Smooth muscle cell of the umbilical artery (primary cell): ENCODE measurements at places on chromosomes 13 and 19. TPM values are rescaled to one million over a fixed set of nuclear protein-coding genes. Genes with fewer than 3 reads are reported as not detected.

Gene TLE2
- total RNA-seq = 0.88 and 0.89 TPM in 2 replicates

Gene KIR2DL3
- not detected in 2 replicates for total RNA-seq

Gene MBD3L2
- not detected in 2 replicates for total RNA-seq

Gene LRRC25
- not detected in 2 replicates for total RNA-seq

Gene ZNF726
- 1.2 and 2.1 TPM in 2 replicates for total RNA-seq

Gene PSG3
- not detected in 2 replicates for total RNA-seq

Gene CCDC169
- total RNA-seq = 5.6 and 5.9 TPM in 2 replicates

Gene KLF12
- 7.7 and 15.0 TPM in 2 replicates for total RNA-seq

Gene GSX1
- not detected in 2 replicates for total RNA-seq

Gene CD79A
- total RNA-seq = under 0.01 and 0.09 TPM in 2 replicates

Gene NOTCH3
- total RNA-seq = 31.2 and 57.9 TPM in 2 replicates

Gene SLC6A16
- total RNA-seq = under 0.01 and 0.14 TPM in 2 replicates

Gene PSG6
- not detected in 2 replicates for total RNA-seq

Gene KRTDAP
- total RNA-seq = not detected in 2 replicates

Gene PINLYP
- total RNA-seq = 0.30 and 0.69 TPM in 2 replicates

Gene ACTMAP
- 0.59 and 1.9 TPM in 2 replicates for total RNA-seq

Gene VASP
- total RNA-seq = 49.6 and 82.0 TPM in 2 replicates

Gene ZNF578
- total RNA-seq = 5.9 and 9.5 TPM in 2 replicates

Gene IRGC
- not detected in 2 replicates for total RNA-seq

Gene OR7D2
- total RNA-seq = under 0.01 TPM in 1 of 2 replicates, not detected in the other

Gene CGB2
- total RNA-seq = not detected in 2 replicates

Gene NCLN
- total RNA-seq = 65.6 and 85.4 TPM in 2 replicates

Gene OSCAR
- total RNA-seq = 0.78 TPM in 1 of 2 replicates, not detected in the other

Gene CSNK1A1L
- not detected in 2 replicates for total RNA-seq

Gene DCT
- 0.09 TPM in 1 of 2 replicates, not detected in the other for total RNA-seq

Gene ZNF846
- total RNA-seq = 12.5 and 13.7 TPM in 2 replicates

Gene FUT1
- total RNA-seq = 0.28 and 0.30 TPM in 2 replicates

Gene NKPD1
- total RNA-seq = under 0.01 and 0.51 TPM in 2 replicates

Gene LILRB2
- not detected in 2 replicates for total RNA-seq

Gene CEACAM4
- not detected in 2 replicates for total RNA-seq

Gene PROZ
- not detected in 2 replicates for total RNA-seq

Gene CASP14
- total RNA-seq = not detected in 2 replicates

Gene FAM32A
- 86.4 and 87.3 TPM in 2 replicates for total RNA-seq

Gene NLRP5
- total RNA-seq = not detected in 2 replicates

Gene TPM4
- total RNA-seq = 896 and 1,573 TPM in 2 replicates

Gene GADD45B
- 15.6 and 44.2 TPM in 2 replicates for total RNA-seq

Gene C1QTNF9B
- total RNA-seq = not detected in 2 replicates

Gene LGALS14
- not detected in 2 replicates for total RNA-seq

Gene ATCAY
- not detected in 2 replicates for total RNA-seq

Gene CLEC17A
- not detected in 2 replicates for total RNA-seq
